ENCODE measurements at places on chromosomes 5 and 9.

DNA sequence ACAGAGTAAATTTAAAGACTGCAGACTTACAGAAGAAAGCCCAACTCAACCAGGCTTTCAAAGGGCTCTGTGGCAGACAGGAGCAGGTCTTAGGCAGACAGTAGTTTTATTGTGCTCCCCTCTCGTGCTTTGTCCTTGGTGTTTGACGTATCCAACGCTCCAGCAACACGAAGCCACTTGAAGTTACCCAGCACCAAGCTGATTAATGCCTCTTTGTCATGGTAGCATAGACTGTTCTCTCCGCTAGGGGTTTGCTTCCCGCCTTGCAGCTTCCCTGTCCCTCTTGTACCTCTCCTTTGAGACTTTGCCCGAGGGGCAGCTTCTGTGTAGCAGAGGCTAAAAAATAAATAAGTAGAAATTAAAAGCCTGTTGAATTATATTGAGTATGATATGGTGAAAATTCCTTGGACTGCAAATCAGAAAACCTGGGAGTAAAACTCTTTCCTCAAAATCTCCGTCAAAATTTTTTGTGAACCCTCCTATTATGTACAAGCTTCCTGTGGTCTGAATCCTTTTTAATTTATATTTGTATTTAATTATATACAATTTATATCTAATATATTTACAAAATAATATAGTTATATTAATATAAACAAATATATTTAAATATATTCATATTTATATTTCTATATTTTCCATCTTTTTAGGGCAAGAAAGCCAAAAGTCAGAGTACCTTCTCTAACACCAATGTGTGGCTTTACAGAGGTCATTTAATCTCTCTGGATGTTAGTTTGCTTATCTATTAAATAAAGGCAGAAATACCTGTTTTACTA is 405.4 kb downstream of the DMAC1 start:
- DNase-seq: peak; percentile 85

GRCh38 chr9:111839987-111840386 is 45.2 kb upstream of the SHOC1 start:
- DNase-seq: peak; percentile 76

DNA sequence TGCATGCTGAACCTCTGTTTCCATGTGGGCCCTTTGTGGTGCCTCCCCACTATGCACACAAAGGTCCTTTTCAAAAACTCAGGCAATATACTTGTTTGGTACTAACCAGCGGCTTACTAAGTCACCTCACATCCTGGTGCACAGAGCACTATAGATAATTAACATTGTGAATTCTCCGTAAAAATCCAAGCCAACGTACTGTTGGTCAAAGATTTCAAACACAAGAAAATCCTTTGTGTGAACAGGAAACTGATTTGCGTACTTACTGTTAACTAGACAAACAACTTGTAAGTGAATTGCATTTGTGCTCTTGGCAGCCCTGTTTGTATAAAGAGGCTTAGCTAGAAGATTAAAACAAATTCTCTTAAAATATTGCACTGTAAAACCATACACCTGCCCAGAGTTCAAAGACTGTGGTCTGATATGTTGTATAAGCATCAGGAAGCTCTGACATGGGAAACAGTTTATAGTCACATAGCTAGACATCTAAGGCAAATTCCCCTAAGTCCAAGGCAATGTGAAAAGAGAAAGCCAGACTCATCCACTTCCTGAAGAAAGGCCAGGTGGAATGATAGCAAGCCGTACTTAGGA is 125.0 kb upstream of the SLC12A2 start:
- peak; percentile 59 for DNase-seq

GRCh38 chr9:98168941-98169488 is 23.4 kb downstream of the CORO2A start:
- peak; percentile 70 for DNase-seq

GRCh38 chr5:173963182-173963838 is 25.7 kb upstream of the C5orf47 start:
- DNase-seq: peak; percentile 76

GRCh38 chr9:19946441-19947109 is 157.7 kb upstream of the SLC24A2 start:
- no peak for DNase-seq

DNA sequence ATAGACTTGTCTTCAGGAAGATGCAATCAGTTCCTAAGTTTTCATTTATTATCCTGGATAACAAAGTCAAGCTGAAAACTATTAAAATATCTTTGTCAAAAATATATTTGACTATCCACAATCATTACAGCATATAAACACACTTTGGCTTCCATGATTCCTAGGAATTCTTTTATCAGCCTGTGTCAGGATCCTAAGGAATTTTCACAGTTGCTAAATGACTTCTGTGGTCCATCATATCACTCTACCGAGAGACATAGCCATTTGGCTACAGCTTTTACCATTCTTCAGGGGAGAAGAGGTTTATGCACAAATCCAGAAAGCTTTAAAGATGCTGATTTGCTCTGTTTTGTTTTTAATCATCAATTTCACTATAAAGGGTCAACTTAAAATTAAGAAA is 128.3 kb downstream of the MLLT3 start:
- DNase-seq: no peak

- no peak for DNase-seq
These were observed 230.3 kb upstream of the PTPRD start for GRCh38 chr9:10843151-10843550.

DNA sequence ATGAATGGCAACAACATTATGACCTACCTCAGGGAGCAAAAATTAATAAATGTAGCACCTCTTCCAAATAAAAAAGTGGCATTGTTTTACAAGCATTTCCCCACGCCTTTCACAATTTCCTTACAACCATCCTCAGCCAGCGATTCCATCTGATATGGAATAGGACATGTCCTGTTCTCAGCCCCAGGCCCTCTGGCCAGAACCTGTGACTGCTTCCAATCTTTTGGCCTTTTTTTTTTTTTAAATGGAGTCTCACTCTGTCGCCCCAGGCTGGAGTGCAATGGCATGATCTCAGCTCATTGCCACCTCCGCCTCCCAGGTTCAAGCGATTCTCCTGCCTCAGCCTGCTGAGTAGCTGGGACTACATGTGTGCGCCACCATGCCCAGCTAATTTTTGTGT is 16.8 kb upstream of the WNK2 start:
- DNase-seq: no peak
